Endothelial cell of umbilical vein (primary cell): ENCODE measurements at places on chromosomes 11 and 22. TPM values are rescaled to one million over a fixed set of nuclear protein-coding genes. Genes with fewer than 3 reads are reported as not detected.
A peak's percentile ranks its signal among the peaks of the same experiment; 100 is the strongest.

The OR5M10 gene
- polyA plus RNA-seq = not detected in 2 replicates

The TIMP3 gene
- 0.22 and 0.27 TPM in 2 replicates for polyA plus RNA-seq

DNA sequence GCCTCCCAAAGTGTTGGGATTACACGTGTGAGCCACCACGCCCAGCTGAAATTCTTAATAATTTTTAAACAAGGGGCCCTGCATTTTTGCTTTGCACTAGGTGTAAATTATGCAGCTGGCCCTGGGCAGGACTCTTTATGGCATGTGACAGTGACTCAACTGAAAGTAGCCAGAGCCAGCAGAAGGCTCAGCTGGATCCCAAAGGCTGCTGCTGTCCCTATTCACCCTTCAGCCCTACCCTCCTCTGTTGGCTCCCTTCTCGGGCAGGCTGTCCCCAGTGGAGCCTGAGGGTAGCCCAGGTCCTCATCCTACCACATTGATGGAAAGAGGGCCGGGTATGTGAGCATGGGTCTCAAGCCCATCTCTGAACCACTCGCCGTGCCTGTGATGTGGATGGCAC lies 45.6 kb downstream of the CD82 start:
- peaks cover 9% of the 10 kb centered on the region for H3K4me1 ChIP-seq
- no peaks in the 10 kb centered on the region for H3K36me3 ChIP-seq
- H3K4me3 ChIP-seq = no peak overlapping the region

The CCDC15 gene
- 0.75 and 0.92 TPM in 2 replicates for polyA plus RNA-seq

GRCh38 chr22:31143038-31143437 lies 2.7 kb upstream of the PLA2G3 start:
- H3K27me3 ChIP-seq = no peaks in the 10 kb centered on the region
- no peak for DNase-seq
- H3K4me3 ChIP-seq = no peak overlapping the region
- no peaks in the 10 kb centered on the region for H3K36me3 ChIP-seq

DNA sequence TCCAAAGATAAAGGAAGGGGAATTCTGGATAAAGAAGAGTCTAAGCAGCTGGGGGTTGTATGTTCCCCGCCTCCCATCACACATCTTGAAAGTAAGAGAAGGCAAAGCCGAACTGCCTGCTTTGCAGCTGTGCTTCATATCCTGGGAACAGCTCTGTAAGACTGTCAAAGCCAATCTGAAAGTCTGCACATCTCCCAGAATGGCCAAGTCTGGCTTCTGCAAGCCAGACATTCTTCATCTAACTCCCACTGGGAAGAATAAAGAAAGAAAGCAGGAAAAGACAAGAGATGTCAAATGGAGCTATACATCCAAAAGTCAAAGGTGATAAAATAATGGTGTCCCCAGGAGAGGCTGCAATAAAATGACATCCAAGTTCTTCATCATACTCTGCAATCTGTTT lies 15.4 kb downstream of the MORC2 start:
- H3K27ac ChIP-seq = no peak overlapping the region
- peaks cover 25% of the 10 kb centered on the region for H3K36me3 ChIP-seq
- no peak overlapping the region for H3K4me3 ChIP-seq

The MDK gene
- 893 and 985 TPM in 2 replicates for polyA plus RNA-seq

The LRRC74B gene
- polyA plus RNA-seq = not detected in 2 replicates

- H3K27ac ChIP-seq = no peak overlapping the region
- H3K4me1 ChIP-seq = peaks cover 12% of the 10 kb centered on the region
Measured at GRCh38 chr11:72755713-72756285, 3.6 kb upstream of the ARAP1 start.

GRCh38 chr11:35981581-35981980 lies 37.7 kb downstream of the LDLRAD3 start:
- peaks cover 13% of the 10 kb centered on the region for H3K4me1 ChIP-seq
- DNase-seq = peak; percentile 12

The HORMAD2 gene
- polyA plus RNA-seq = not detected in 2 replicates

DNA sequence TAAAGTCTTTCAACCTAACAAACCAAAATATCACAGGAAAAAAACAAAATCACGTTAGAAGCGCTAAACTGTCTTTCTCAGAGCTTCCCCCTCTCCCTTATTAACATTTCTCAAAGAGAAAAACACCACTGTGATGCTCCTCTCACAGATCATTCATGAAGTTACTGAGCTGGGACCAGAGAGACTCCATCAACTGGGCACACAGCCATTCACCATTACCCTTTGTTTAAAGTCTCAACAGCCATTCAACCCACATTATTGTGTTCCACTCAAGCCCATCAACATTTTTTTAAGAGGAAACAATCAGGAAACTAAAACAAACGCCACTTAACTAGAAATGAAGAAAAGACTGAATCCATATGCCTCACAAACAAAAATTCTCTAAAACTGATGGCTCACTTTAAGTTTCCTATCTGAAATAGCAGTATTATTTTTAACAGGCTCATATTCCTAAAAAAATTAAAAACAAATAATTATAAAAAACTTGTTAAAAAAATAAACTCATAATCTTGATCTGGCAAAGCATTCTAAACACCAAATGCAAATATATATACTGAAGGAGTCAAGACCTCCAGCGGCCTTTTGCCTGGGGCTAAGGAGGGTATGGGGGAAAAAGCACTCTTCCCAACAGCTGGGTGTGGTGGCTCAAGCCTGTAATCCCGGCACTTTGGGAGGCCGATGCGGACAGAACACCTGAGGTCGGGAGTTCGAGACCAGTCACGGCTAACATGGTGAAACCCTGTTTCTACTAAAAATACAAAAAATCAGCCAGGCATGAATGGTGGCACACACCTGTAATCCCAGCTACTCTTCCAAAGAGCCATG lies 14.0 kb downstream of the CELF1 start:
- H3K27me3 ChIP-seq = no peaks in the 10 kb centered on the region
- H3K4me3 ChIP-seq = no peak overlapping the region
- H3K36me3 ChIP-seq = no peaks in the 10 kb centered on the region
- H3K4me1 ChIP-seq = peaks cover 27% of the 10 kb centered on the region
- peak; percentile 81 for DNase-seq
